Cortex of kidney (tissue), 1 donor: ENCODE measurements at places on chromosomes 5 and 9.

GRCh38 chr5:151178777-151179488 is 21.4 kb upstream of the ANXA6 start:
- no peak for DNase-seq

GRCh38 chr5:106127985-106128384 is 1542.8 kb downstream of the EFNA5 start:
- DNase-seq = no peak

- no peak for DNase-seq
Measured at GRCh38 chr9:5896863-5897262, 6.2 kb downstream of the MLANA start.

GRCh38 chr5:124182133-124182532 is 564.3 kb downstream of the ZNF608 start:
- DNase-seq = no peak

- no peak for DNase-seq
Measured at GRCh38 chr5:164600274-164600673, 1094.9 kb downstream of the MAT2B start.

GRCh38 chr5:169933127-169933526 is 47.2 kb downstream of the INSYN2B start:
- no peak for DNase-seq

DNA sequence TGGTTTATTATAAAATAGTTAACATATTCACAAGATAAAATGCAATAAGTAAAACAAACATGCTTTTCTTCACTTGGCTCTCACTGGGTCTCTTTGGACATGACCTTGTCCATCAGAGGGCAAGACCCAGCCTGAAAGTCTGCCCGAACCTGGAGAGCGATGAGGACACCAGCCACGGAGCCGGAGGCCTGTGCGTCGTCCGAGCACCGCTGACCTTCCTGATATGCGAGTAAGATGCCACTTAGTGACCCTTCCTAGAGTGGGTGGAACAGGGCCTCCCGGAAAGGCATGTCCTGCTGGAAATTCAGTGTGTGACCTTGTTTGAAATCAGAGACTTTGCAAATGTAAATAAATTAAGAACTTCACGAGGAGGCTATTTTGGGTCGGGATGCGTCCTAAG is 52.9 kb downstream of the IRX2 start:
- DNase-seq = no peak

DNA sequence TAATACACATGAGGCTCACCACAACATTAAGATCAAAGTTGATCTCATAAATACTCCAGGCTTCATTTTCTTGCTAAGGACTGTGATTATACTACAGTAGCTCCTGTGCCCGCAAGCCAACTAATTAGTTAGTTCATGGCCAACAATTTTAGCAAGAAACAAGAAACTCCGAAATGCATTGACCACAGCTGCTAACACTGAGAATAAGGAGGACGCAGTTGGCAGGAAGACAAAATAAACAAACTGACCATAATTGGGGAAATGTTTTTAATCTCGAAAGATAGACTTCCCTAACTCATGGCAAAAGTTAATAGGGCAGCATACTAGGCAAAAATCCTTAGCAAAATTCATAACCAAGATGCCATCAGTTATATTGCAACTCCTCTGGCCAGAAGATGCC is 115.5 kb upstream of the SPEF2 start:
- no peak for DNase-seq

GRCh38 chr9:16092142-16093091 is 539.6 kb downstream of the CCDC171 start:
- no peak for DNase-seq

DNA sequence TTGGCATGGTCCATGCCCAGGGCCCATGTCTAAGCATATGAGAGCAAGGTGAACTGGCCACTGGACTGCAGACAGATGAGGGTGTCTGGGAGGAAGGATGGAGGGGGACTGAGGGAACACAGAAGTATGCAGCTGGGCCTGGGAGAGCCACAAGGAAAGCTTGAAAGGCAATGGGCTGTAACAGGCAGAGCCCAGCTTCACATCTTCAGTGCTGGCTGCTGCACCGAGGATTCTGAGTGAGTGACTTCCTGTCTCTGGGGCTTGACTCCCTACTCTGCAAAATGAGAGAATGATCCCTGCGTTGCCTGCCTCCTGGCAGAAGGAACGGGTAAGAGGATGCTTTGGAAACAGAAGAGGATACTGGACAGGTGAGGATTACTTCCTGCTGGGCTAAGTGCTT is 29.0 kb downstream of the COL15A1 start:
- no peak for DNase-seq

DNA sequence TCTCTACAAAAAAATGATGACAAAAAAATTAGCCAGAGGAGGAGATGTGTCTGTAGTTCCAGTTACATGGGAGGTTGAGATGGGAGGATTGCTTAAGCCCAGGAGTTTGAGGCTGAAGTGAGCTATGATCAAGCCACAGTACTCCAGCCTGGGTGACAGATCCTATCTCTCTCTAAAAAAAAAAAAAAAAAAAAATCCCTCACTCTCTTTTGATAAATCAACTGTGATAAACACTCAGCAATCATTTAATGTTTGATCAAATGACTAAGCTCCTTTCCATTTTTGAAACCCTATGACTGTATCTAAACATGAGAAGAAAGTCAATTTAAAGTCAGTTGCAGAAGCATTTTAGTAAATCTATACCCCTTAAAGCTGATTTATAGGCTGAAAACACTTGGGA is 112.1 kb upstream of the IL6ST start:
- no peak for DNase-seq

- DNase-seq = no peak
Measured at GRCh38 chr5:107040907-107041306, 629.8 kb downstream of the EFNA5 start.

DNA sequence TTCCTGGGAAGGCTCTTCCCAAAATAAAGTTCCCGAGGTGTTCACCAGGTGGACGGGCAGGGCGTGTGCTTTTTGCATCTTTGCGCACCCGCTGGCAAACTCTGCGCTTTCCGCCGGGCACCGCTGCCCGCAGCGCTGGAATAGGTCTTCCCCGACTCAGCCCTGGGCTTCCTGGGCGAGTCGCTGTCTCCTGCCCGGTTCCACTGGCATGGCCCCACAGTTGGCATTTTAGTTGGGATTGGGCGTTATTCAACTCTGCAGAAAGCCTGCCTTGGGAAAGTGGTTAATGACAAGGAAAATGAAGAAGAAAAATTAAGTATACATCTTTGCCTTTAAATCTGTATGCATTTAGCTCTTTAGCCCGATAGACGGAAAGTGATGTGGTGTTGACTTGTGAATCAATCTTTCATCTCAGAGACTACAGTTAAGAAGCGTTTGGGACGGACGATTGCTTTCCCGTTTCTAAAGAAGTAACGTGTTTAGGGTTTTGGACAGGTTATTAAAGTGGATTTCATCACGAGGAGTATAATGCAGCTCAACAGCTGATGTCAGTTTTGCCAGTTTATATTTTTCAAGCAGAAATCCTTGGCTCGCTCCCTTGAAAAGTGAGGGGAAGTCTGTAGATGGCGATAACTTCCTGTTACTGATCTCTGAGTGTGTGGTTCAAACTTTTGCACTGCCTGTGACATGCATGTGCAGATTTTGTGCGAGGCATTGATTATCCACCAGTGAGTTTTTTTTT is 946 bp downstream of the ADCY2 start:
- DNase-seq = no peak

- DNase-seq = no peak
Measured at GRCh38 chr5:41683181-41683580, 172.8 kb upstream of the PLCXD3 start.

DNA sequence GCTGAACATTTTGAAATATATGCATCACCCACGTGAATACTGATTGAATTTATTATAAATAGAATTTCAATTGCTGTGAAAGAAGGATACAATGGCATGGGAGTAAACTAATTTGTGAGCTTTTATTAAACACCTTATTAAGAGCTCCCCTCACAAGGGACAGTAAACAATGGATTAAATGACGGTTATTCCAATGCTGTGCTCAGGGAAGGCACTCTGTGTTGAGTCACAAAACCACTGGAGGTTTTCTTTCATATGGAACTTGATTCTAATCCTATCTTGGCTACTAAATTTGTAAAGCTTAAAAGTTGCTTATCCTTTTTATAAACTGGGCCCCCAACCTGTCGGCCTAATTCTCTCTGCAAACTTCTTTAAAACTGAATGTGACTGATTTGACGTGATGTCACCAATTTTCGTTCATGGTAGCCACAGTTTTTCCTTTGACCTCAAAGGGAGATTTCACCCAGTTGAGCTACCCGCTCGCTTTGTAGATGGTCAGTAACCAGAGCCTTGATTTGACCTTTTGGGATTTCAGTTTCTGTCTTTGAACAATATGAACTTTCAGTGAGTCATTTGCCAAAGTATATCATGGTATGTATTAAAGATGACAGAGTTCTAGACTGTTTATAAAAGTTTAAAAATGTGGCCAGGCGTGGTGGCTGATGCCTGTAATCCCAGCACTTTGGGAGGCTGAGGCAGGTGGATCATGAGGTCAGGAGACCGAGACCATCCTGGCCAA is 61.3 kb upstream of the PIK3R1 start:
- no peak for DNase-seq

DNA sequence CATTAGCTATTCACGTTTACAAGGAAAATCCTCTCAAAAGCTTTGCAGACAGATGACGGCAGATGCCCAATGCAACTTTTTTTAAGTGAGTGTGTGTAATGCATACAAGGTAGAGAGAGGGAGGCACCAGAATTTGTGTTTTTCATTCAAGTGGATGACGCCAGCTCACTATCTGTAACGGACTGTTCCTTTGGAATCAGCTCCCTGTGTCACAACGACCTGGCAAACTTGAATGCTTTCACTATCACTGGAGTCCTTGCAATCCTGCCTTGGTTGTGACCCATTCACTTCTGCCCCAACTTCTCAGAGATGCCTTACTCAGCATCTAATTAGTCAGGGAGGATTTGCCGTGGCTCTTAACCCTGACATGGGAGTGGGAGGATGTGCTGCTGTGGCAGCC is 148.5 kb downstream of the BNC2 start:
- DNase-seq = no peak

GRCh38 chr9:91949946-91950664 is at the start of gene ROR2:
Gene ROR2 (minus strand): TSS chr9:91950228.
- DNase-seq = no peak

DNA sequence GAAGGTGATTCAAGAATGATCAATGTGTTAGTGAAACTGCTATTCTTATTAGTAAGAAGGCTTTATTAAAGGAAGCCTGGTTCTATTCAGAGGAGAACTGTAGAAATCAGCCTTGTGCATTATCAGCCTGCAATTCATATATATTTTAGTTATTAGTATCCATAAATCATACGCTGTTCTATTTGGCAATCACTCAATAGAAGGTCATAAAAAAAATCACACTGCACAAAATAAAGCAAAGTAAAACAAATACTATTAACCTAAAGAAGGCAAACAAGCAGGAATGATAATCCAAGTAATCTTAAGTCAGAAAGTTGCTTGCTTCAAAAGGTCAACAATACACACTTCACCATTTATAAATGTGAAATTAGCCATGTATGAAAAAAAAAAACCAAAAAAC is 138.1 kb downstream of the PDE4D start:
- DNase-seq = no peak

DNA sequence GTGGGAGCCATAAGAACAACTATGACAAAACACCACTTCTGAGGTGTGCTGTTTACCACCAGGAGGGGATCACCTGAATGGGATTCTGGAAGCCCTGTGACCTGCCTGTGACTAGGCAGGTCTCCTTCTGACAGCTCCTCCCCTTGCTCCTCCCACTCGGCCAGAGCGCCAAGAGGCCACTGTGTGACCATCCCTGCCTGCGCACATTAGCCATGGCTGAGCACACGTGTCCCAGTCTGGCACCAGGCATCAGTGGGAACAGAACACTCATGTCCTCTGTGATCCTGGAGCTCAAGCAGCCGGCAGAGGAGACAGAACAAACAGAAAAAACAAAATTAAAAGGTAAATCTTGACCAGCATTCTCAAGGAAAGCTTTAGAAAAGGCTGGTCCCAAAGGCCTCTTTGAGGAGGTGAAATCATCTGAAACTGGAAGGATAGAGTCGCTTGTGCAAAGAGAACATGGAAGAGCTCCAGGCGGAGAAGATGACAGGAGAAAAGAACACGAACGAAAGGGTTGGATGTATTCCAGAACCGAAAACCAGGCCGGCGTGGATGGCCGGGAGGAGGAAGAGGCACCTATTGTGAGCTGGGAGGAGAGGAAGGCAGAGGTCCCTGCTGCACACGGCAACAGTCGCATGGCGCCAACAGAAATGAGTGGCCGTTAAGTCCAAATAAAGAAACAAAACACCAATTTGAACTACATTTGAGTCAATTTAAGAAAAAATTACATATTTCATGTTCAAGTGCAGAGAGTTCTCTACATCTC is 5.1 kb downstream of the MED10 start:
- DNase-seq = no peak

- no peak for DNase-seq
Measured at GRCh38 chr5:91281401-91281800, 101.7 kb downstream of the ARRDC3 start.

DNA sequence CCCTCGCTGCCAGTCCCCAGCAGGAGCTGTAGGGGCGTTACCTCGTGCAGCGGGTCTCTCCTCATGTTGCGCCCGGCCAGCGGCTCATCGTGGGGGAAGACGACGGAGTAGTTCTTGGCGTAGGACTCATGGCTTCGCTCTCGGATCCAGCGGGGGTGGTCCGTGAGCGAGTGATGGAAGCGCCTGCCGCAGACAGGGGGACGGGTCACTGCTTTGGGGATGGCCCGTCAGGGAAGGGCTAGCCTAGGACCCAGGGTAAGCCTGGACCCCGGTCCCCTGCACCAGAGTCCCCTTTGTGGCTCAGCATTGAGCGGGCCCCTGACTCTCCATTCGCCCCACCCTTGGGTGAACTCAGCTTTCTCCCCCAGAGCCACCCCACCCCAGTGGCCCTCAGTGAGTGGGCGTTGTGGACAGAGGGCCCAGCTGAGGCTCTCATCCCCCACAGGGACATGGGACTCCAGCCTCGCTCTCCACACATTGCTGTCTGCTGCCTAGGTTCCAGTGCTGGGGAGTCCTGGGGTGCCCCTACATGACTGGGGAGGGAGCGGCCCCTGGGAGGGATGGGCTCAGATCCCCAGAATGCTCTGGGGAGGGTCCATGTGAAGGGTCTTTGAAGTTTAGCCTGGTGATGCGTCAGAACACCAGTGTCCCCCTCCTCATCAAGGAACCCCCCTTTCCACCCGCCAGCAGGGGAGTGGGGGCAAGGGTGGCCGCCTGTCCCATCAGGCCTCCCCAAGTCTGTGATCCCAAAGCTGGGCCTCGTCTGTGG is 29.7 kb downstream of the SARDH start:
- no peak for DNase-seq

DNA sequence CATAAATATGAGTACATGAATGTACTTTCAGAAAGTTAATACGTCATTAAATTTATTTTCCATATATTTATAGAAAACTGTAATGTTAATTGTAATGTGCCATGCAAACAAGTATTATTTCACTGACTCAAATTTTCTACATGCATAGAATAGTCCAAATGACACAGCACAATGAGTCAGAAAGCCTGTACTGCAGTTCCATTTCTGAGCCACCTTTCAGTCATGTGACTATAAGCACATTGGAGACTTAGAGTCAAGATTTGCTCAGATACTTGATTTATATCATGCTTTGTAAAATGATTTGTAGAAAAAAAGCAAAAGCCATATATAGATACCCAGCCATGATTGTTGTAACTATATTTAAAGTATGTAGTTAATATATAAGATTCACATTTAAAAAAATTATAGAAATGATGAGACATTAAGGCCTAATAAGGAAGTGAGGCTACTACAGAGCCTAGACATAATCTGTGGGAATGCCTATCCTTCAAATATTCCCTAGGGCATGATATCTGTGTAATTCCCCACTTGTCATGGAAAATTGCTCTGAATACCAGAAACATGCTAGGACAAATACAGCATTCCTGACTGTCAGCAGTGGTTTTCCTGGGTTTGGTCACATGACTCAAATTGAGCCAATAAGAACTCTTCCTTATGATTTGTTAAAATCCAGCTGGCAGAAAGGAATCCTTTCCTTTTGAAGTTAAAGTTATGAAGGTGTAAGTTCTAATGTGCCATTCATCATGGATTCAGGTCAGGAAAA is 50.0 kb downstream of the PTPRD start:
- no peak for DNase-seq
